ENCODE measurements at places on chromosomes 1 and 21. TPM values are rescaled to one million over a fixed set of nuclear protein-coding genes. Genes with fewer than 3 reads are reported as not detected.
A peak's percentile ranks its signal among the peaks of the same experiment; 100 is the strongest.

- no peak for DNase-seq
Observed at GRCh38 chr1:84363019-84363418, 35.3 kb upstream of the DNASE2B start.

GRCh38 chr1:19164274-19165015 lies 45.6 kb downstream of the UBR4 start:
- DNase-seq: peak; percentile 64

- no peak for DNase-seq
Observed at GRCh38 chr1:50481142-50481736, 58.0 kb upstream of the DMRTA2 start.

- no peak for DNase-seq
Observed at GRCh38 chr1:1911350-1912041, 3.6 kb upstream of the CALML6 start.

DNA sequence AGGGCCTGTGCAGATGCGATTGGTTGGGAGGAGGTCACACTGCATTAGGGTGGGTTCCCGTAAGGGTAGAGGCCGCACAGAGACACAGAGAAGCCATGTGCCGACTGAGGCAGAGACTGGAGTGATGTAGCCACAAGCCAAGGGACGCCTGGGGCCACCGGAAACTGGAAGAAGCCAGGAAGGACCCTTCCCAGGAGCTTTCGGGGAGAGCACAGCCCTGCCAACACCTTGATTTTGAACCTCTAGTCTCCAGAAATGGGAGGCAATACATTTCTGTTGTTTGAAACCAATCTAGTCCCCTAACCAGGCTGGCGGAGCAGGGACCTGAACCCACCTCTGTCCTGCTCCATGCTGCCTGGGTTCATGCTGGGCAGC lies 10.8 kb downstream of the UBASH3A start:
- DNase-seq: no peak

DNA sequence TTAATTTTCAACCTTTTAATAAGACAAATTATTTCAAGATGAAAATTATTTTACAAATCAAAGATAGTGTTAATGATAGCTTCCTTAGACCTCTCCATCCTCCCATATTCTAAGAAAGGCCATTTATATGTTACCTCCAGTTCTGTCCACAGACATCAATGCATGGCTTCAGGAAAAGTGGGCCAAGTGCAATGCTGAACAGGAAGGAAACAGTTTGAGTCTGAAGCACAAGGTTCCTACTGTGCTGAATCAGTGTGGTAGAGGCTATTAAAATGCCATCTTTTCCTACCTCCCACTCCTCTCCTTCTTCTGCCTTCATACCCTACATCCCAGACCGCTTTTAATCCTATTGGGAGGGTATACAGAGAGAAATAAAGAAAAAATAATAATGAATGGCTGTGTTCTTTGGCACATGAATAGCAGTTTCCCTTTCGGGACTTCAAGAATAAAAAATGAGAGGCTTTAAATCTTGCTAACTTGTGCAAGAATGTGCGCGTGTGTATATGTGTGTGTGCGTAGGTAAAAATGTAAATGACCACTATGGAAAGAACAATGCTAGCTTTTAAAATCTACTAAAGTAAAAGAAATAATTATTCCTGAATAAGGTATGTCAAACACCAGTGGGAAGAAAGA lies 62.6 kb upstream of the C1orf105 start:
- no peak for DNase-seq

GRCh38 chr1:112882271-112882744 lies 73.7 kb downstream of the SLC16A1 start:
- DNase-seq: no peak

- DNase-seq: no peak
Observed at GRCh38 chr1:70827030-70827429, 220.6 kb downstream of the PTGER3 start.

GRCh38 chr21:34180826-34181359 lies 107.5 kb downstream of the MRPS6 start:
- no peak for DNase-seq

- DNase-seq: no peak
Observed at GRCh38 chr1:218760601-218761570, 412.8 kb upstream of the LYPLAL1 start.

GRCh38 chr1:94719926-94720793 lies 100.0 kb upstream of the SLC44A3 start:
- DNase-seq: no peak

DNA sequence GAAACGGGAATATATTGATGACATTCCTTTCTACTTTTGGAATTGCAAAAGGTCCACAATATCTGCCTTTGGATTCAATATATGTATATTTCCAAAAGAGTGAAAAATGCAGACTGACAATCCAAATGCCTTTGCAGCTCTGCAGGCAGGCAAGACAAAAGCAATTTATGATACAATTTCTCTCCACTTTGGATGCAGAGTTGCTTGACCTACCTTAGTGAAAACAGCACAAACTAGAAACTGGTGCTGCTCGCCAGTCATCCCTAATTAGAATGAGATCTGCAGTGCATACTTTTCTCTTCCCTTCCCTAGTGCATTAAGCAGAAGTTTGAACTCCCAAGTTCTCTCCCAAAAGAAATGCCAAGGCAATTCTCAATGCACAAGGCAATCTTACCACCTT lies 56.8 kb downstream of the KIAA0319L start:
- no peak for DNase-seq

DNA sequence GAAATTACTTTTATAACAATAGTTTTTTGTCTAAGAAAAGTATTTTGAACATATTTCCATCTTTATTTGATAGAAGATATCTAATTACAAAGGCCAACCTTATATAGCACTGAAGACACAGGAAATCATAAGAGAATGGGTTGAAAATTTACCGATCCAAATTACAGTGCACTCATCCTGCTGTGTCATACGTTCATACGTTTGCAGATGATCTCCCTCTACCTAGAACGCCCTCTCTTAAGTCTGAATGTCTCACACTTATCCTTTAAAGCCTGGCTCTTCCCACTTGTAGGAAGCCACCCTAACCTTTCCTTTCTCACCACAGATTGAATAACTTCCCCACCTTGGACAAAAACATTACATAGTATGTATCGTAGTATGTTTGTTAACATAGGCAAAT lies 9.3 kb downstream of the ASH1L start:
- DNase-seq: no peak

- peak; percentile 70 for DNase-seq
Observed at GRCh38 chr1:156291226-156292061, 4.0 kb downstream of the GLMP start.

GRCh38 chr1:156508955-156509234 lies 8.3 kb upstream of the MEF2D start:
- DNase-seq: no peak

DNA sequence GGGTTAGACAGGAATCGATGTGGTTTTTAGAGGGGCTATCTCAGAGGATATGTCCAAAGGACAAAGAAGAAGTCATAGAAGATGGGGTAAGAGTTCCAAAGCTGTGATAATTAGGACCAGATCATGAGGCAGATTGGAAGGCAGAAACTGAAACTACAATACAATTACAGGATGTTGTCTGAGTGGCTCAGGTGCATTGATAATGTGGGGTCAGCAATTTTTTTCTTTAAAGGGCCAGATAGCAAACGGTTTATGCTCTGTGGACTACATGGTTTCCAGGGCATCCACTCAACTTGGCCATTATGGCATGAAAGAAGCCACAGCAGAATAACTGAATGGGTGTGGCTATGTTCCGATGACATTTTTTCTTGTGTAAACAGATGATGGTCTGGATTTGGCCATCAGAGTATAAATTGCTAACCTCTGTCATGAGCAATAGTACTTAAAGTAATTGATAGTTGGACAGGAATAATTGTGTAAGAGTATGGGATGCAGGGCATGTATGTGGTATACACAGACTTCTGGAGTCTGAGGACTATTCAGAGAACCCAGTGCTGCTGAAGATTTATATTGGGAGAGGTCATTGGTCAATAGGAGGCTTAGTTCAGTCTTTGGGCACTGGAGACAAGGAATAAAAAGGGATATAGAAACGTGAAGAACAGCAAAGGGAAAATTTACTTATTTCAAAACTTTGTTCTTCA lies 198.4 kb upstream of the ADGRL4 start:
- DNase-seq: no peak

GRCh38 chr1:30801771-30802198 lies 44.2 kb upstream of the LAPTM5 start:
- DNase-seq: peak; percentile 67

DNA sequence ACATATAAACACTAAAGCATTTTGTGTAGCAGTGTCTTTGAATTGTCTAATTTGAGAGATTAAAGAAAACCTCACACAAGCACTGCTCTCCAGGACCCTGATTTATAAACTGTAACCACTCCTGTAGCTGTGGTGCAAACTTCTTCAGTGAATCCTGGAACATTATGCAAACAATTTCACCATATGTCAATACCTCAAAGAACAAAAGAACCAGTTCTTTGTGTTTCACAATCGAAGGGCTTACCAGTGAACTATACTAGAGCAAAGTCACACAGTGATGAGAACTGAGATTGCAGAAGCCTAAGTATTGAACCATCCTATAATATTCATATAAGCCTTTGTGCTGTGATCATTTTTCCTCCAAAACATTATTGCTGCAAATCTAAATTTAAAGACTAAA lies 21.5 kb downstream of the DPH5 start:
- DNase-seq: no peak

GRCh38 chr21:29431680-29432079 lies 133.0 kb downstream of the BACH1 start:
- DNase-seq: no peak

DNA sequence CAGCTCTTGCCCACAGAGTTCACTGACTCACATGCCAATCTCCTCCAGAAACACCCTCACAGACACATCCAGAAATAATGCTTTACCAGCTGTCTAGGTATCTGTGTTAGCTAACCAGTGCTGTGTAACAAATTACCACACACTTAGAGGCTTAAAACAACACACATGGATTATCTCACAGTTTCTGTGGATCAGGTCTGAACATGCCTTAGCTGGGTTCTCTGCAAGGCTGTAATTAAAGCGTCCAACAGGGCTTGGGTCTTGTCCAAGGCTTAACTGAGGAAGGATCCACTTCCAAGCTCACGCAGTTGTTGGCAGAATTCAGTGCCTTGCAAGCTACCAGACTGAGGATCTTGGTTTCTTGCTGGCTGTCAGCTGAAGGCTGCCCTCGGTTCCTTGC lies 92.5 kb upstream of the RGS4 start:
- no peak for DNase-seq

DNA sequence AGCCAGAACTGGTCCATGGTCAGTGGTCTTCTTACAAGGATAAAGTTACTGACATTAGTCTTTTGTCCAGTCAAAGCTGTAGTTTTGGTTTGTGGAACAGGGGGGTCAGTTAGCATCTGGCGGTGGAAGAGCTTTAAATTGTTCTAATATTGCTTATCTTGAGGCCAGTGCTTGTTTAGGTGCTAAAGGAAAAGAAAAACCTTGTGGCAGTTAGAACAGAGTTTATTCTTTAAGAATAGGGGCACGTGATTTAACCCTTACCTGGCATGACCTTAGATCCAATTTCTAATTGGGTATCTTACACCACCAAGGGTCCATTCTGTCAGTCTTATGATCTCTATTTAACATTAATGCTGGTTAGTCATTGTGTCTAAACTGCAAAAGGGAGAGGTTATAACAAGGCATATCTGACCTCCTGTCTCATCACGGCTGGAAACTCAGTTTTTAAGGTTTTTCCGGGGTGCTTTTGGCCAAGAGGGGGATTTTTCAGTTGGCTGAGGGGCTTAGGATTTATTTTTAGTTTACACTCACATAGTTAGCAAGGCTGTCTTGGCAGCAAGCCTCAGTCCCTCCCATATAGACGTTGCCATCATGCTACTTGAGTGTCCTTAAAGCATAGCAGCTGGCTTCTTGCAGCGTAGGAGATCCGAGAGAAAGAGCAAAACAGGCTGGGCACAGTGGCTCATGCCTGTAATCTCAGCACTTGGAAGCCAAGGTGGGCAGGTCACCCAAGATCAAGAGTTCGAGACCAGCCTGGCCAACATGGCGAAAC lies 60.1 kb upstream of the FAM89A start:
- DNase-seq: no peak

- DNase-seq: no peak
Observed at GRCh38 chr1:23704834-23705495, 13.4 kb downstream of the RPL11 start.

GRCh38 chr1:150106341-150106740 lies 38.8 kb downstream of the VPS45 start:
- DNase-seq: no peak

- DNase-seq: no peak
Observed at GRCh38 chr1:85582687-85583591, 2.4 kb downstream of the CCN1 start.

DNA sequence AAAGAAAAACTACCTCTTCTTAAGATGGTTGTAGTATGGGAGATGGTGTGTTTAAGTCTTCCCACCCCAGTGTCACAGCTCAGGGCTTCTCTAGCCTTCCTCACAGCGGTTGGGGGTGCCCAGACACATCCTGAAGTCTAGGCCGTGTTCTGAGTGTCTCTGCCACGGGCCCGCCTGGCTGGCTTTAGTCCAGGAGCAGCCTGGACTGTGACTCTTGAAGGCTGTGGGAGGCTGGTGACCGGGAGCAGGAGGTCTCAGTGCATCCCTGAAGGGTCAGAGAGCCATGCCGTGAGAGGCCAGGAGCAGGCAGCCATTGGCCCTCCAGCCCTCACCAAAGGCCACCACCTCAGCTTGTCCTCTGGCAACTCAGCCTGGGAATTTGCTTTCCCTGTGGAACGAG lies 4.5 kb downstream of the EPHX1 start:
- no peak for DNase-seq

DNA sequence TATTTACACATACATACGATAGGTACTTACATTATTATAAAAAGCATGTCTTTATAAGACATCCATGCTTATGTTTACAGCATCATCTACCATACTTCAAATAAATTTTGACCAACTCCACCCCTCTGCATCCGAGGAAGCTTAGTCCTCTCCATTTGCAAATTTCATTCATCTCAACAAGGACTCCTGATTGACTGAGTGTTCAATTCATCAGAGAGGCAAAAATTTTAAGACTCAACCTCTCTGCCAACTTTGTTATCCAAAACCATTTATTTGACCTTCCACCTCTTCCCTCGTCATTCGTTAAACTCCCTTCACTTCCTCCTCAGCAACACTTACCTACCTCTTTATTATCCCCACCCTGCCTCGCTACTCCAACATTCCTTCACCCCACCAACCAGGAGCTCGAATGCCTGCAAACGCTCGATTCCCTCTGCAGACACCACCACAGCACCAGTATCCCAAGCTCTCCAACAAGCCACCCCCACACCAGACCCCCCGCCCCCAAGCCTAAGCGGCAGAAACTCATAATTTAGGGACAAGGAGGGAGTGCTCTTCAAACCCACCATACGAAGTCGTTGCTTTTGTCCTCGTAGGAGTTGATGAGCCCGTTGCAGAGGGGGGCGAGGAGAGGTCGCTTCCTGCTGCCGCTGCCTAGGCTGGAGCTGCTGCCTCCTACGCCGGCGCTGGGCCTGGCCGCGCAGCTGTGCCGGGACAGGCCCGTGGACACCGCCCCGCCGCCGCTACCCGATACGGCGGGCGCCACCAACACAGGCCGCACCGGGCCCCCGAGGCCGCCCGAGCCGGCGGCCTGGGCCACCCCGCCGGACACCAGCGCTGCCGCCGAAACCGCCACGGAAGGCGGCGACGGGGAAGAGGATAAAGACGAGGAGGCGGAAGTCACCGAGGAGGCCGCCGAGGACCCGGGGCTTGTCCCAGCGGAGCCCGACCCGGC lies 803 bp downstream of the COP1 start:
- DNase-seq: no peak

Gene EXO1
- total RNA-seq: not detected

Gene RNU1-2
- under 0.01 TPM for total RNA-seq

Gene NR1I3
- total RNA-seq: not detected

Gene AKT3
- total RNA-seq: 49.6 TPM

Gene CLCA2
- total RNA-seq: 1.3 TPM

Gene DSTYK
- 12.5 TPM for total RNA-seq

Gene ILDR2
- total RNA-seq: not detected

Gene C1orf116
- 22.2 TPM for total RNA-seq

Gene ARMH1
- 1.8 TPM for total RNA-seq

Gene HLX
- total RNA-seq: 17.8 TPM

Gene TSPAN2
- 9.7 TPM for total RNA-seq

Gene PLEKHA6
- total RNA-seq: 17.7 TPM
